ENCODE measurements at places on chromosomes 7 and 10.

GRCh38 chr7:69228212-69228811 is 370.0 kb upstream of the AUTS2 start:
- no peak for DNase-seq

- no peak for DNase-seq
Measured at GRCh38 chr7:158910254-158911053, 54.1 kb downstream of the DYNC2I1 start.

DNA sequence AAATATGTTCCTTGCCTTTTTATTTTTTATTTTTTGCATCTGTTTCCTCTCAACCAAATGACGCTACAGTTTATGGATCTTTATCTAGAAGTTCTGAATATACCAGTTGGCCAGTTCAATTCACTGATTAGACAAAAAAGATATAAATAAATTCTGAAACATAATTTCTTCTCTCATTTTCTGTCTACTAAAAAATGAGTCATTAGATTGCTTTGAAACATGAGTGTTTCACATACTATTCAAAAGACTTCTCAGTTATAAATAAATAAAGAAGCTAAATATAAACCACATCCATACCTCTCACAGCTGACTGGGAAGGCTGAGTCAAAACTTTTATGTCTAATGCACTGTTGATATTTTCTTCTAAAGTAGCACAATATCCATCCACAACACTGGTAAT is 97.6 kb upstream of the GPR22 start:
- DNase-seq = no peak

GRCh38 chr7:5633161-5634106 is 148.0 kb downstream of the RNF216 start:
- DNase-seq = peak; percentile 27

- DNase-seq = no peak
Measured at GRCh38 chr10:102283488-102283887, 38.2 kb downstream of the GBF1 start.
